ENCODE measurements at places on chromosomes 6 and 20. TPM values are rescaled to one million over a fixed set of nuclear protein-coding genes. Genes with fewer than 3 reads are reported as not detected.
A peak's percentile ranks its signal among the peaks of the same experiment; 100 is the strongest.

TINAG gene
- polyA plus RNA-seq, result not detected

MLN gene
- polyA plus RNA-seq, result not detected

ZNF311 gene
- polyA plus RNA-seq, result 1.7 TPM

VWA7 gene
- 0.62 TPM for polyA plus RNA-seq

MCCD1 gene
- not detected for polyA plus RNA-seq

TFAP2D gene
- polyA plus RNA-seq, result not detected

C6orf141 gene
- 2.8 TPM for polyA plus RNA-seq

FAM209B gene
- polyA plus RNA-seq, result 0.22 TPM

- no peak overlapping the region for H3K27ac ChIP-seq
- H3K36me3 ChIP-seq, result no peaks in the 10 kb centered on the region
- H3K27me3 ChIP-seq, result no peaks in the 10 kb centered on the region
- DNase-seq, result no peak
- H3K4me1 ChIP-seq, result no peaks in the 10 kb centered on the region
Measured at GRCh38 chr6:90028066-90028778, 134.0 kb downstream of the GJA10 start.

DNA sequence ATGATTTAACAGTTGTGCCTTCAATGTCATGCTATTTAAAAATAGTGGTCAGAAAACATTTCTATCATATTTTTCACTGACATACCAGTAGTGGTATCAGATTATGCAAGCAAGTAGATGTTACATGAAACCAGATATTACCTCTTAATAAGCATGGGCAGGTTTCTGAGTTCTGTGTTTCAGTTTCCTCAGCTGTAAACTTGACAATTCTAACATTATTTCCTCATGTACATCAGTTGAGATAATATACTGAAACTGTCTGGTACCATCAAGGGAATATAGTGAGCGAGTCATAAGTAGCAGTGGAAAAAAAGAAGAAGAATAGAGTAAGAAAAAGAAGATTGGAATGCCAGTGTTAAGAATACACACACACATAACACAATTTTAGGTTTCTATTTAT is 477.9 kb upstream of the MANEA start:
- H3K4me1 ChIP-seq, result no peaks in the 10 kb centered on the region
- no peaks in the 10 kb centered on the region for H3K27me3 ChIP-seq
- no peak for DNase-seq
- no peaks in the 10 kb centered on the region for H3K36me3 ChIP-seq
- H3K27ac ChIP-seq, result no peak overlapping the region

DNA sequence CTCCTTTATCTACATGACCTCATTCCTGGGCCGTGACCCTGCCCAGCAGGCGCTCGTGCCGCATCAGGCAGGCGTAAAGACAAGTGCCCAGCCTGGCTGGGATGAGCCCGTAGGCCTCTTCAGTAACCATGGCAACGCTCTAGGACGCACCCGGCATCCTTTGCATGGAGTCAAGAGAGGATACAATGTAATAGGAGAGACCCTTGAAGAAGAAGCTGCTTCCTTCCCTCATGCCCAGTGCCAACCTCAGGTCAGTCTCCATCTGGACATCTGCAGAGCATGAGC is 5.0 kb upstream of the LSM14B start:
- no peaks in the 10 kb centered on the region for H3K27me3 ChIP-seq

- H3K27me3 ChIP-seq, result no peaks in the 10 kb centered on the region
- DNase-seq, result no peak
- no peaks in the 10 kb centered on the region for H3K36me3 ChIP-seq
- H3K27ac ChIP-seq, result no peak overlapping the region
Measured at GRCh38 chr6:136723780-136724179, 68.5 kb downstream of the MAP3K5 start.

DNA sequence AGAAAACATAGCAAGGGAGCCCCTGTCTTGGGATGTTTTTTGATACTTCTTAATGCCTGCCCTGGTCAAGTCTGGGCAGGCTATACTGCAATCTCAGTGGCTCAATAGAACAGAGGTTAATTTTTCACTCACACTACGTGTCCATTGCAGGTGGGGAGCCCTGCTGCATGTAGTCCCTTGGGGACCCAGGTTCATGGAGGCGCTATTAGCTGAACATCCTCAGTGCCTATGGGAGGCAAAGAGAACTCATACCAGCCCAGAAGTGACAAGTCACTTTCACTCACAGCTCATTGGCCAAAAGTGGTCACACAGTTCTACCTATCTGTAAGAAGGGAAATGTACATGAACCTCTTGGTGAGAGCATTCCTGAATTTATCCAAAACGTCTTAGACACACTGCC is 23.2 kb downstream of the CGA start:
- H3K27ac ChIP-seq, result no peak overlapping the region
- no peaks in the 10 kb centered on the region for H3K4me1 ChIP-seq
- H3K27me3 ChIP-seq, result no peaks in the 10 kb centered on the region
- no peak overlapping the region for H3K4me3 ChIP-seq

DNA sequence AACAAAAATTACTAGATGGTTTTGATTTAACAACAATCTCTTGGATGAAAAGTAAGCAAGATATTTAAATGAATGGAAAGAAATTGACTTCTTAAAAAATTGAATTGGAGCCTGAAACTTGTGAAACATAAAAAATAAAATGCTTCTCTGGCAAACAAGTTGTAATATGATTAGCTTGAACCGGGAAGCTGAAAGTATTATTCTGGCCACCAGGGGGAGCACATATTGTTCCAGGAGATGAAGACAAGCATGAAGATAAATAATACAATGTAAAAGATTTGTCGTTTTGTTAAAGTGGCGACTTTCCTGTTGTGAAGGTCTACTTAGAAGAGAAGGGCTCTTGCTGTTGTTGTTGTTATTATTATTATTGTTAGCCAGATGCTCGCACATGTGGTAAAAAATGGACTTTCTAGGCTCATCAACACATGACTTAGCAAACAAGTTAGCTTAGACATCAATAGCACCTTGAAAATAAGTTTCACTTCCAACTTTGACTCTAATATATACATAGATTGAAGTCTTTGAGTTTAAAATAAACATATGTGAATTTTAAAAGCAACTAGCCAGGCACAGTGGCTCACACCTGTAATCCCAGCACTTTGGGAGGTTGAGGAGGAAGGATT is 14.2 kb downstream of the PAX1 start:
- H3K4me3 ChIP-seq, result no peak overlapping the region
- no peaks in the 10 kb centered on the region for H3K36me3 ChIP-seq
- DNase-seq, result no peak
- no peaks in the 10 kb centered on the region for H3K27me3 ChIP-seq

DNA sequence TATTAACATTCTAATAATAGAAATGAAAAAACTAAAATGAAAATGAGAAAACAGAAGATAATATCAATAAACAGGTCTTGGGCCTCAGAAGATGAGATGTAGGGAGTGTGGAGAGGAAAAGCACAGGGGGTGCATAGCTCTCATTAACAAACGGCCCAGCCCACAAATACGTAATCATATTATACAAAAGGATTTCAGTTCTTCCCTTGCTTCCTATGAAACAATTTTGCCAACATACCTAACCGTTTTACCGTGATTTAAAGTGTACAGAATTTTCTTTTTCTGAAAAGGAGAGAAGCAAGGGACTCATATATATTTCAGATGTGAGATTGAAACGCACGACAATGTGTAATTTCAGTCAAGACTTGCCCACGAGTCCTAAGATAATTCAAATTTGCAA is 136.0 kb downstream of the HFE start:
- H3K36me3 ChIP-seq, result no peaks in the 10 kb centered on the region
- H3K4me1 ChIP-seq, result peaks cover 7% of the 10 kb centered on the region
- no peaks in the 10 kb centered on the region for H3K27me3 ChIP-seq
- H3K4me3 ChIP-seq, result peak overlapping the region; percentile 51
- no peak for DNase-seq

DNA sequence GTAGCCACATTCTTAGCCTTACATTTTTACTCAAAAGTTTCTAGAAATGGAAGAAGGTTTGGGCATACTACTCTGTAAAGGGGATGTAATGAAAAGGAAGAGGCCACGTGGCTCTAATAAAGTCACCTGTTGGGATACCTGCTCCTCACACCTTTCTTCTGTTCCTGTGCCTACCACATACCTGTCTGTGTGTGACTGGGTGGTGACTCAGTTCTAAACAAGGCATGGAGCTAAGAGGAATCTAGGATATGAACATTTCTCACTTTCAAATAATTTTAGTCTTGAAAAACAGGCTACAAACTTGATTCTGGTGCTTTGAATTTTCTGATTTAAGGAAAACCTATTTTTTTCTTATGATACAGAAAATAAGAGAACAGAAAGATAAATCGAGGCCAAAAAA is 363.6 kb downstream of the RFPL4B start:
- H3K4me1 ChIP-seq, result no peaks in the 10 kb centered on the region
- H3K27ac ChIP-seq, result no peak overlapping the region
- no peaks in the 10 kb centered on the region for H3K36me3 ChIP-seq

DNA sequence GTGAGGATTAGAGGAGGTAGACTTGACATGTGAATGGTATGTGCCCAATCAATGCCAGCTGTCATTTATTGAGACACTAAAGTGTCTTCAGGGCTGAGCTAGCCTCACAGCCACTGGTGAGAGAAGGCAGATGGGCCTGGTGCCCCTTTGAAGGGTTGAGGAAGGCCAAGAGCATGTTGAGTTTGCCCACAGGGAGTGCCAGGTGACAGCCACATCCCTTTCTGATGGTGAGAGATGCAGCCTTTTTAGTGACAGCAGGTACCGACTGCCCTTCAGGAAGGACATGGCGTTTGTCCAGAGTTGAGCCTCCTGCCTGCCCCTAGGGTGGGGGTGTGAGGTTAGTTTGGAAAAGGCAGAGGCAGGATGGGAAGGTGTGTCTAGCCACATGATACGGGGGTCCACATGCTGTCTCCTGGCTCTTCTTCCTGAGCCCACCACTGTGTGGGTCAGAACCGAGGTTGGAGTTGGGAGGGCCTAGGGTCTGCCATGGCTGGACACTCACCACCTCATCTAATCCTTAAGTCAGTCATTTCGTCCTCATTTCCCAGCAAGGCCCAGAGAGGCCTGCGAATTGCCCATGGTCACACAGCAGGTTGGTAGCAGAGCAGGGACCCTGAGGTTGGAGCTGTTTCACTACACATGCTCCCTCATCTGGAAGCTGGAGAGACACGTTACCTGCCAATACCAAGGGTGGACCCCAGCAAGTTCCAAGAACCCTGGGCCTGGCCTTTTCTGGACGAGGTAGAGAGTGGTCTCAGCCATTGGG is 32.5 kb downstream of the SPDEF start:
- no peak for DNase-seq
- no peak overlapping the region for H3K4me3 ChIP-seq
- H3K4me1 ChIP-seq, result no peaks in the 10 kb centered on the region
- no peak overlapping the region for H3K27ac ChIP-seq
- H3K27me3 ChIP-seq, result no peaks in the 10 kb centered on the region

GRCh38 chr20:60008130-60008808 is 50.0 kb downstream of the CDH26 start:
- no peak overlapping the region for H3K27ac ChIP-seq
- DNase-seq, result no peak
- H3K27me3 ChIP-seq, result no peaks in the 10 kb centered on the region
- no peaks in the 10 kb centered on the region for H3K4me1 ChIP-seq

DNA sequence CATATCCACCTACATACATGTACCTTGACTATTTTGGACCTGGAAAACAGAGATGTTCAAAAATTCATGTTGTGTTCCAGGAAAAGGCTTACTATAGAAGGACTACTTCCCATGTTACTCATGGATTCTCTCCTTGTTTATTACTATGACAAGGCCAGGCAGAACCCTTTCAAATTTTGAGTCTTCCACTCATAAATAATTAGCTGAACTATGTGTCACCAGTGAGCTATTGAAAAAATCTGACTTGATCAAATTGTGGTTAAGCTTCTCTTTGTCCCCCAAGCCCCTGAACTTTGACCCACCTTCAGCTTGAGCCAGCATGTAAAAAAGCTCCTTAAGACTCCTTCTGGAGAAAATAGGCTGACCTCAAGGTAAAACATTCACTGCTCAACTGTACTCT is 1142.8 kb upstream of the EYS start:
- no peak overlapping the region for H3K4me3 ChIP-seq

- no peaks in the 10 kb centered on the region for H3K27me3 ChIP-seq
- no peaks in the 10 kb centered on the region for H3K4me1 ChIP-seq
- H3K4me3 ChIP-seq, result no peak overlapping the region
- no peaks in the 10 kb centered on the region for H3K36me3 ChIP-seq
Measured at GRCh38 chr20:61718361-61719005, 347.2 kb downstream of the TAF4 start.

GRCh38 chr6:5053038-5053437 is 32.1 kb upstream of the PPP1R3G start:
- H3K27ac ChIP-seq, result no peak overlapping the region
- no peaks in the 10 kb centered on the region for H3K27me3 ChIP-seq
- DNase-seq, result no peak
- H3K4me3 ChIP-seq, result no peak overlapping the region

DNA sequence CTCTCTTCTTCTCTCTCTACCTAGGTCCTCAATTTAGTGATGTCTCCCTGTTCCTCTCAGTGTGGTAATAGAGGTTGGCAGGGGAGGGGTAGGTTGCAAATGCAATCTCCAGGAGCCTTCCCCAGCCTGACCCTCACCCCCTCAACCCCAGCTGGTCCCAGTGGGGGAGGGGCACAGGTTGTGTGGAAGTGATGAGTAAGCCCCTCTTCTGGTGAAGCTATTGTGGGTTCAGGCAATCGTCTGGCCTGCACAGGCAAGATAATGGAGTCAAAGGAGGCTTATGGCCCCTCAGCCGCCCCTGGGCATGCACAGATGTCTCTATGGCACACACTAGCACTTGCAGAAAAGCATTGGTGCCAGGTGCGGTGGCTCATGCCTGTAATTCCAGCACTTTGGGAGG is 10.8 kb upstream of the ADA start:
- H3K27ac ChIP-seq, result no peak overlapping the region
- no peak for DNase-seq
- H3K4me1 ChIP-seq, result no peaks in the 10 kb centered on the region
- H3K27me3 ChIP-seq, result no peaks in the 10 kb centered on the region

Measured in ovary (tissue), 10 donors.